ENCODE measurements at places on chromosomes 6 and 20.
A peak's percentile ranks its signal among the peaks of the same experiment; 100 is the strongest.

DNA sequence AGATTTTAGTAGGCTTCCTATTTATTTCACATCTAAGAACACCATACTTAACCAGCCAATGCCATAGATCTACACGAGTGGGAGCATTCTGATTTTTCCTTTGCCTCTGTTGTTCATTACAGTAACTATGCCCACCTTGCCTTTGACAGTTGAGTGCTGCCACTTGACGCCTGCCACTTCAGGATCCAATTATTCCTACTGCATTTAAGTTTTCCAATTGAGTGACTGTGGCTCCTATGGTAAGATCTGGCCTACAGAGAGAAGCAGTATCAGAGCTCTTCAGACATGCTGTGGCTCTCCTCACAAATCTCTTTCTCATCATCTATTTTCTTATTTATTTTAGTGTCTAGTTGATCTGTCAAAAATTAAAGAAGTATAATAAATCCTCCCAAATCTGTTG lies 403.0 kb upstream of the SPTLC3 start:
- no peak for DNase-seq

DNA sequence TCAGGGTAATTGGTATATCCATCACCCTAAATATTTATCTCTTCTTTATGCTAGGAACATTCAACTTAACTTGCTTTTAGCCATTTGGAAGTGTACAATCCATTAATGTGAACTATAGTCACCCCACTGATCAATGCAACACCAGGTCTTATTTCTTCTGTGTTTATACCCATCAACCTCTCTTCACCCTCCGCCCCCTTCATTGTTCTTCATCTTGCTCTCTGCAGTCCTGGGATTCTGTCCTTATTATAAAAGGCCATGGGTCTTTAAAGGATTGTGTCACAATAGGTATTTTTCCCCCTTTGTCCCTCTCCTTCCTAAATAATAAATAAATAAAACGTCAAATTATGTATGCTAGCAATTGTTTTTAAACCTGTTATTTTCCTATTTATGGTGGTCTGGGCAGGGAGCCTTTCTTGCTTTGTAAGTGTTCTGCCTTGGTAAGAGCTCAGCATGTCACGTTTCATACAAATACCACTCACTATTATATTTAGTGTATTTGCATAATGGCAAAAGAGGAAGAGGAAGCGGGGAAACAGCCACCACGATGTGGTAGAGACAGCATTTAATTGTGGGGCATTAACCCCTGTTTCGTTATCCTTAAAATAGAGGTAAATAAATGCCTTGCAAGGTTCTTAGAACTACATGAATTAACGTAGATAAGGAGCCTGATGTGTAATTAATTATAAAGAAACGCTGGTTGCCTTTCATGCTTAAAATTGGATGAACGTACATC lies 1.9 kb downstream of the ABRACL start:
- DNase-seq = no peak

DNA sequence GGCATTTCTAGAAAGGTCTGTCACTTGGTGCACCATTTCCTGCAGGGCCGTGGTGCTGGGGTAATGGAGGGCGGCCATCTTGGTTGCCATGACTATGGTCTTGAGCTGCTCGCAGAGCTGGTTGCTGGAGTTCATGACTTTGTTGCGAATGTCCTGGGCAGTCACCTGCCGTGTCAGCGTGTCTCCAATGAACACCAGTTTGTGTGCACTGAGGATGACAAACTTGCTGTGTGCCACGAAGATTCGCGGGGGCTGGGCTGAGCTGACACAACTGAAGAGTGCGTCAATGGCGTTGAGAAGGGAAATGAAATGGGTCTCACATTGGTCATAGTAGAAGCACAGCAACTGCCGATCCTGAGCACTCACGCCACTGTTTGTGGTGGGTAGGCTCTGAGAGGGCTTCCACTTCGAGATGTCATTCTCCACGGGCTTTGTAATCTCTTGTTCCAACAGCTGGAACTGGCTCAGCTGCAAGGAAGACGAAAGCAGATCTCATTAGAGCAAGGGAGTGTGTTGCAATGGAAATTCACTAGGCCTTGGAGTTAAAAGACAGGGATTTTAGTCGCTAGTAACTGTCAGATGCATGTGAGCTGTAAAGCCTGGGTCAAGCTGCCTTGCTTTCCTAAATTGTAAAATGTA lies 47.1 kb downstream of the NEDD9 start:
- no peak for DNase-seq

- DNase-seq = no peak
Observed at GRCh38 chr20:62413025-62413570, 6.0 kb upstream of the CABLES2 start.

DNA sequence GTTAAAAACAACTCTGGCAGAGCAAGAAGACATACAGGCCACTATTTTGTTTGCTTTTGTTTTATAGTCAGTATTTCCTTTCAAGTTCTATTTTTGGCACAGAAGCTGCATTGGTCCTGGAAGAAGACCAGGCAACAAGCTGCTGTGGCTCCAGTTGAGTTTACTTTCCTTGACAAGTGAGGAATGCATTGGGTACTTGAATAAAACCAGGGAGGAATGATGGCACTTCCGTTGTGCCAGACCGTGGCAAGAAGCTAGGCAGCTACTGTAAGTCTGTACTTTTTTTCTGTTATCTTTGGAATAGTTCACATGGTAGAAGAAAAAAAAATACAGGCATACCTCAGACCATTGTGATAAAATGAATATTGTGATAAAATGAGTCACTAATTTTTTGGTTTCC lies 66.3 kb downstream of the NCOA3 start:
- no peak for DNase-seq

GRCh38 chr6:5595184-5595583 lies 333.9 kb downstream of the FARS2 start:
- no peak for DNase-seq

DNA sequence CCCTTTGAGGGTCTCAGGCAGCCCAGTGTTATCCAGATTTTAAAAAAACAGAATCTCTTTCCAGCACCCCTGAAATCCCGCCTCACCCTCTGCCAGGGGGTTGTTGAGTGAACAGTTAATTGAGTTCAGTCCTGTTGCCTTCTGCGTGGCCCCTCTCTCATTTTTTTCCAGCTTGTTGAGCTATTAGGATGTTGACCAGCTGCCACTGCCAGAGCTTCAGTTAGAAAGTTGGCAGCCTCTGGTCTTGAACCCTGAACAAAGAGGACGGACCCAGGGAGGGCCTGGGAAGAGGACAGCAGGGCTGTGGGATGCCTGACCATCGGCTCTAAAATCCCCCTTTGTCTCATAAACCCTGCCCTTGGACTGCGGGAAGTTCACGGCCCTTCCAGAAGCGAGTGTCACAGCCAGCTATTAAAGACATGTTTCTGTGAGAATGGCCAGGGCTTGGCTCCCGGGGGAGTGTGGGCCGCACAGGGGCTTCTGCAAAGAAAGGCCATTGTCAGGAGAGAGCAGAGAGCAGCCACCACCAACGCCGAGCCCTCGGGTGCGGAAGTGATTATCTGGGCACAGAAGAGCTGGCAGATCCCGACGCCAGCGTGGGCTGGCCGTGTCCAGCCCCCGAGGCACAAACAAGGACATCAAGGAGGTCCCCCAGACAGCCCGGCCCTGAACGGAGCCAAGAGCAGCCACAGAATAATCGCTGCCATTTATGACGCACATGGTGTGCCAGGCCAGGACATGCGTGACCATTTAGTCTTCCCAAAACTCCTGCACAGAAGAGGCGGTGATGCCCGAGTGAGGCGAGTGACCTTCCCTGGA lies 189.0 kb downstream of the ANKRD60 start:
- DNase-seq = no peak

GRCh38 chr6:35557239-35557638 lies 44.5 kb upstream of the TULP1 start:
- no peak for DNase-seq

- DNase-seq = no peak
Observed at GRCh38 chr6:88899569-88900316, 63.7 kb downstream of the RNGTT start.

GRCh38 chr20:33067806-33068205 lies 11.6 kb upstream of the BPIFB4 start:
- DNase-seq = no peak

GRCh38 chr20:22805219-22805618 lies 220.8 kb upstream of the FOXA2 start:
- no peak for DNase-seq

GRCh38 chr6:8432614-8433013 lies 2.7 kb downstream of the SLC35B3 start:
- no peak for DNase-seq

- DNase-seq = peak; percentile 16
Observed at GRCh38 chr20:18632196-18632789, 44.4 kb downstream of the DTD1 start.

GRCh38 chr20:57287007-57287880 lies 20.8 kb upstream of the BMP7 start:
- no peak for DNase-seq

DNA sequence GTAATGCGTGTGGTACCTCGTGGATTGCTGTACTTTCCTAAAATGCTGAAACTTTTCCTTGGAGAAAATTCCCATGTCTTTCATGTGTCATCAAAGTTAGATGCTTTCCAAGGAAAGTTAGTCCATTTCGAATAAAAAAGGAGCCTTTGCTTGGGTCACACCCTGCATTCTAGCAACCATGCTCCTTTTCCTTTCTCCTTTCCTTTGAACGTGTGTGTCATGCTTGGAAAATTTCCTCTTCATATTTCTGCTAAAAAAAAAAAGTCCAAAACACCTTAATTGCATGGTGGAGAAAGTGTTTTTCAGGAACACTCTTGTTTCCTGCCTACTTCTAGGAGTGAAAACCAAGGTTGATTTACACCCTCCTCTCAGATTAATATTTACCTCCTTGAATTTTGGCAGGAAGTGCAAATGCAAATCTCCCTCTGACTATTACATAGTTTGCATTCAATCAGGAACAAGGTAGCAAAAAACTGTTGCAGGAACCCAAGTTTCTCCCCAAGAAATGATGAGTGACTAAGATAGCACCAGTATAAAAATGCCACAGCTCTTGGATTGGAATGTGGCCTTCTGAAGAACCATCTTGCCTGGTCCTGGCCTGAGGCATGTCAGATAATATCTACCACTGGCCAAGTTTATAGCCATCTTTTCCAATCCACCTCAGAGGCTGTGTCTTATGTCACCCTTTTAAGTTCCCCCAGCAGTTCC lies 590.6 kb downstream of the QKI start:
- no peak for DNase-seq

- DNase-seq = no peak
Observed at GRCh38 chr6:157551041-157551832, 170.2 kb downstream of the ZDHHC14 start.

- DNase-seq = no peak
Observed at GRCh38 chr20:58389968-58390658, 1.1 kb downstream of the VAPB start.

DNA sequence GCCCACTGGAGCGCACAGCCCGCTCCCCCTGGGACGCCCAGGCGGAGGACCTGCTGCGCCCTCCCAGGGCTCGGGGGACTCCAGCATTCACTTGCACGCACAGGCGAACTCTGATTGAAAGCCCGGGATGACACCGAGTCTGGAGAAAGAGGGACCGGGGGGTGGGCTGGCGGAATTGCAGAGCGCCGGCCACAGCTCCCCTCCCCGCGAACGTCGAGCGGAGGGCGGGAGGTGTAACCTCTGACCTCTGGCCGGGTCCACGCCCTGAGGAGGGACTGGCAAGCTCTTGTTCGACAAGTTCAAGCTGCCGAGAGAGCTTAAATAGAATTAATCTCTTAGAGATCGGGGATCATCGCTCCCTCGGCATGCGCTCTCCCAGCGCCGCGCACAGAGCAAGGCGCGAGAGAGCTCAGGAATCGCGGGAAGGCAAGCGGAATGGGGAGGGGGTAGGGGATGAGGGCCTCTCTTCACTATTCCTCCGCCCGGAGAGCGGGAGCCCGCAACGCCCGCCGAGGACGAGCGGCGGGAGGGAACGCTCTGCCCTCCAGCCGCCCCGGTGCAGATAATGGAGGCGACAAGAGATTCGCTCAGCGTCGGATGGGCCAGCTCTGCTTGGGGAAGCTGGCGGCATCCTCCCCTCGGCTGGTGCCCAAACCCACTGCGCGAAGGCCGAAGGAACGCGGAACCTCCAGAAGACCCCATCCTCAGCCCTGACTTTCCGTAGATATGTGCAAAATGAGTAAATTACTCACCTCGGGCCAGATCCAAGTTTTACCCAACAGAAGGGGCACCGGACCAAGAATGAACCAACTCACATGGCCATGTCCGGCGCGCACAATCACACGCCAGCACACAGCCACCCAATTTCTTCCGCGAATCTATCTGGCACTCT lies 761 bp upstream of the NR2E1 start:
- DNase-seq = no peak

DNA sequence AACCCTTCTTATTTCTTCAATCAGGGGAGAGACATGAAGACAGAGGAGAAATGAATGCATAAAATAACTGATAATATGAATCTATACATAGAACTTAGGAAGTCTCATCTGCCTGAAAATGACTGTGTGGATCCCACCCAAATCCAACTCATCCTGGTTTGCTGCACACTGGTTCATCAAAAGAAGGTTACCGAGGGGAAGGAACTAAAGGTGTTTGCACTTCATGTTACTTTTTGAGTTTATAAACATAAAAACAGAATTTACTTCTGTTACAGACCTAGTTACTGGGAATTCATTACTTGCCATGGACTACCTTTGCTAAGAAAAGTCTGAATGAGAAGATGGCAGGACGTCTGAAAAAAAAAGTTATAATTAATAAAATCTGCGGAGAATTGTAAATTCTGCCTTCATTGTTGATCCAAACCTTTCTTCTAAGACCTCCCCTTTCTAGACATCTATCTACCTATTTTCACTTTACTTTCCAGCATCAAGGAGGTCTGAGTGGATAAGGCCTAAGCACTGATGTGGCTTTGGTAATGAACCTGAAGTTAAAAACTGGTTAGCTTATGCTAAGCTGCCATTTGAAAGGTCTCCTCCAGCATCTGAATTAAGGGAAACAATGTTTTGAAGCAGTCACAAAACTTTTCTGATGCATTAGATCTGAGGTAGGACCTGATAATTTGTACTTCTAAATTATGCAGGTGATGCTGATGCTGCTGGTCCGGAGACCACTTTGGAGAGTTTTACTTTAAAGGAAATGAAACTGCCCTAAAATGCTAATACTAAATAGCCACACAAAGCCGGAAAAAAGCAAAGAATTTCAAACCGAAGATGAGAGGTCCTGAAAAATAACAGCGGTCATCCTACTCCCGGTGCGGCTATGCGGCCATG lies 84.0 kb downstream of the HFE start:
- no peak for DNase-seq

- no peak for DNase-seq
Observed at GRCh38 chr6:30172681-30173080, 9.3 kb downstream of the TRIM15 start.

- DNase-seq = no peak
Observed at GRCh38 chr6:16514249-16514648, 247.0 kb downstream of the ATXN1 start.

GRCh38 chr6:17439243-17439993 lies 46.0 kb downstream of the CAP2 start:
- DNase-seq = no peak

DNA sequence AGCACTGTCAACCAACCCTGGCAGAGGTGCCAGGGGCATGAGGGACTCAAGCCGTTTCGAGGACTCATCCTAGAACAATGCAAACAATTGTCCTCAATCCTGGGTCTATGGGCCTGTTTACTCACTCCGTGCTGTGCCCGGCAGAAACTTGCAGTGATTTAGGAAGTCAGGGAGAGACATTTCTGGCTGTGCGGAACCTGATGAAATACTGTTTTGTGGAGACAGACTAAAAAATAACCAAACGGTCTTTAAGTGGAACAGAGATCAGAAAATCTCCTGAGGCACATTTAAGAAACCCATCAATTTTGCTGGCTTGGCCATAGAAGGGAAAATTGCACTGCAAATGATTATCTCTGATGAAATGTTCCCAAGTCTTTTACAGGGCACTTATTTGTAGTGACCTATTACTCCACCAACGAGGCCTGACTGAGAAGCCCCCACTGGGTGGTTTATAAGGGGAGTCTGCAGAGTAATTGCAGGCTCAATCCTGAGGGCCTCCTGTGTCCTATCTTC lies 79.8 kb upstream of the KCNK16 start:
- DNase-seq = no peak

Measured in effector CD4-positive, alpha-beta T cell (primary cell).